GM10248 (cell line): ENCODE measurements at places on chromosomes 6 and 20.

GRCh38 chr20:38387953-38388352, 41.7 kb downstream of the LBP start:
- DNase-seq = no peak

DNA sequence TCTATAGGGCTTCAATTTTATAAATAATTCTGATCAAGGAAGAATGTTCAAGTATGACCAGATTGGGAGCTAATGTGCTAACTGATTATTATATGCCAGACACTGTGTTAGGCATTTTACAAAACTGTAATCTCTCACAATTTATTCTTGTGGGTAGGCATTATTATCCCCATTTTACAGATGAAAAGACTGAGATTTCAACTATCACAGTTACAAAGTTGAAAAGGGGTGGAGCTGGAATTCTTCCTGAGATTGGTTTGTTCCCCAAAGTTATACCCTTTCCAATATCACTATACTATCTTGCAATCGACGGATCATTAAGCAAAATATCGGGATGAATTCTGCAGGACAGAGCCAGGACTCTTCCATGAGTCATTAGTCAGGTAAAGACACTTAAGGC, 57.1 kb downstream of the TPD52L1 start:
- no peak for DNase-seq

DNA sequence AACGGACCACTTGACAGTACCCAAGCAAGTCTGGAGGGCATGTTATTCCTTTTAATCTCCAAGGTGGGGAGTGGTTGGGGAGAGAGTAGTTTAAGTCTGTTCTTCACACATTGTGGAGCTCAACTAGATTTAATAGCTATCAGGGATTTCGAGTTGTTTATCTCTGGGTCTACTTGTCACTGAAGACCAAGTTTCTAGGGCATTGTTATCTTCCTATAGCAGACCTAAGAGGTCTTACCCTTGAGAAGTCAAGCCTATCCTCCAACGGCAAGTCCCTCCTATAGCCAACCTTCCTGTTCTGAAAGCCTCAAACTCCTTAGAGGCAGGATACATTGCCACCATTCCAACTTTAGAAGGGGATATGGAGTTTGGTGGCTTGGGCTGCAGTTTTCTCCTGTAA, 164.5 kb upstream of the MOCS1 start:
- DNase-seq = no peak

GRCh38 chr6:35778437-35778836, 2.0 kb downstream of the CLPSL2 start:
- DNase-seq = no peak

- no peak for DNase-seq
These were observed 219.8 kb downstream of the LY86 start for GRCh38 chr6:6808343-6808742.

GRCh38 chr20:60063048-60063451, 104.8 kb downstream of the CDH26 start:
- no peak for DNase-seq

DNA sequence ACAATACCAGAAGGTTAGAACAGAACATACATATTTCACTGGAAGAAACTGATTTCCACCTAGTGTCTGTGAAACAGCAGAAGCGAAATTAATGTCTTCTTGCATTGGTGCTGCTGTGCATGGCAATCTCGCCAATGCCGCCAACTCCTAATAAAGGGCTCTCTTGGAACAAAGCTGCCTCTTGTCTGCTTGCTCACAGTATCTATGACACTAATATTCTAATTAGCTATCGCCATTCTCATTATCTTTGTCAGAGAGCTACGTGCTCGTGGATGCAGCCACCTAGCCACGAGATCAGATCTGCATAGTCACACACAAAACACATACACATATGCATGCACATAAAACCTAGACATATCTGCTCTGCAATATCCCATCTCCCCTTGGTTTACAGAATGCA, 145.9 kb upstream of the OLIG3 start:
- no peak for DNase-seq

DNA sequence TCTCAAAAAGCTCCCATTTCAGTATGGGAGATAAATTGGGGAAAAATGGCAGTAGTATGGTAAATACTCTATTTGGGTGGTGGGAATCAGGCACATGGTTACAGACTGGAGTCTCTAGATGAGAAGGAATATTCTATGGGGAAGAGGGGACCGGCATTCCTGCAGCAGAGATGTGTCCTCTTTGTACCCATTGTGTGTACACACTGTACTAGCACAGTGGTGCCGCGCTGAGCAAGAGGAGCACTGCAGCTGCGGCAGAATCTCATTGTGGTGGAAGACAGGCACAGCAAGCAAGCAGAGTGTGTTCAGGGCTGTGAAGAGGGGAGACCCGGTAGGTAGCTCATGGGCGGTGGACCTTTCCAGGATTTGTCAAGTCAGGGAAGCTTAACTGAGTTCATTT, 13.0 kb downstream of the AFDN start:
- no peak for DNase-seq

DNA sequence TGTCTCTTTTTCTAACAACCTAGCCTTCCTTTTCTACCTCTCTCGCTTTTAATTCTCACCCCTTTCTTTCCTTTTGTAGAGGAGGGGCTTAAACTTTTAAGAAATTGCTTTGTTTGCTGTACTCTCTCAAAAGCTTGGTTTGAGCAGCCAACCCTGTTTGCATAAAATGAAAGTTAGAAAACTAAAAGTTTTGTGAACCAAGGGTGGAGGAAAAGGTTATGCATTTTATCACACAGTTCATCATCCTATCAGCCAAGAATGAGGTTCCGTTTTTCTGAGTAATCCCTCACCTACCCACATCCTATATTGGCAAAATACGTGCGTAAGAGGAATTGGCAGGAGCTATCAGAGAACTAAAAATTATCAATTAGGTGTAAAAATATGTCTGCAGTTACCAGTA, 42.8 kb upstream of the LOC128125822 start:
- no peak for DNase-seq

DNA sequence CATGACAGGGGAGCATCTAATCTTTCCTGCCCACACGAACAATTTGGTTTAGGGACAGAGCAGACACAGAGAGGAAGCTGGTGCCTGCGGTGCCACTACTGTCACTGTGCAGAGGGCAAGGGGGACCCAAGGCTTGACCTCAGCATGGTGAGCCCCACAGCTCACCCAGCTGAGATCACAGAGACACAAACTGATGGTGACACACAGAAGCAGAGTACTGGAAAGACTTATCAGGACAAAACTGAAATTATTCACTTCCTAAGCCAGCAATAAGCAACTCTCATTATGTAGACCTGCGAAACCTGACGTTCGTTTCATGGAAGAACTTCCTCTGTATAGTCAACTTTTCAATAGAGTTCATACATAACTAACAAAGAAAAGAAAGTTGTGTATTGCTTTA, 86.1 kb downstream of the HUS1B start:
- DNase-seq = no peak

GRCh38 chr6:74925683-74926082, 280.2 kb downstream of the COL12A1 start:
- DNase-seq = peak; percentile 5

DNA sequence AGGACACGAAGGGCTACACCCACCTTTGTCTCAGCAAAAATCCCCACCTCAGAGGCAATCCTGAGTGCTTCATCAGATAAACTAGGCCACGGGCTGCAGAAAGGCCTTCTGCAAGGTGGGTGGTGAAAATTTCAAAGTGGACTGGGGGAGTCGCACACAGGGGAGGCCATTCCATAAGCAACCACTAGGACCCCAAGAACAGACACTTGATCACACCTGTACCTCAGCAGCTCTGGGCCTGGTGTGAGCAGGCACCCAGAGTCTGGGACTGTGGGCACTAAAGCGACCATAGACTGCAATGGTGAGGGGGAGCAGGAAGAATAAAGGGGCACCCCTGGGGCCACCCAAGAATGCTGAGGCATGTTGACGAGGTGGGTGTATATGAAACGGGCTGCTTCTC, 52.6 kb downstream of the SERAC1 start:
- DNase-seq = no peak

DNA sequence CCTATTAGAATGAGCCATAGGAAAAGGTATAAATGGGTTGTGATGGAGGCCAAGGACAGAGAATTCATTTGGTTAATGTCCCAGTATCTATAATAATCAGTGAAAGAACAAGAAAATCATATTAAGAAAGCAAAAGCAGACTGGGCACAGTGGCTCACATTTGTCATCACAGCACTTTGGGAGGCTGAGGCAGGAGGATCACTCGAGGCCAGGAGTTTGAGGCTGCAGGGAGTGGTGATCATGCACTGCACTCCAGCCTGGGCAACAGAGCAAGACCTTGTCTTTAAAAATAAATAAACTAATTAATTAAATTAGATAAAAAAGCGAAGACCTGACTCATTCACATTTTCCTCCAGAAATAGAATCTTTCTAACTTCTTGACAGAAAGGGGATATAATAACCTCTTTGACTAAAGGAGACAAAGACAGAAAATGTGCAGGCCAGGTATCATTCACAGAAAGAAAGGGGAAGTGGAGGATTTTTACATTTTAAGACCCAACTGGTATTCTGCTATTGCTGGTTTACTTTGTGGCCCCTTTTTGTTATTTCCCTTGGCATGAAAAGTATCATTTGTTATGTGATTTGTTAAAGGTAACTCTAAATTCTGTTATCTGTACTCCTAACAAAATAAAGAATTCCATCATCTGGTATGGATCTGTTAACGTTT, 31.9 kb upstream of the MAPK13 start:
- DNase-seq = no peak

DNA sequence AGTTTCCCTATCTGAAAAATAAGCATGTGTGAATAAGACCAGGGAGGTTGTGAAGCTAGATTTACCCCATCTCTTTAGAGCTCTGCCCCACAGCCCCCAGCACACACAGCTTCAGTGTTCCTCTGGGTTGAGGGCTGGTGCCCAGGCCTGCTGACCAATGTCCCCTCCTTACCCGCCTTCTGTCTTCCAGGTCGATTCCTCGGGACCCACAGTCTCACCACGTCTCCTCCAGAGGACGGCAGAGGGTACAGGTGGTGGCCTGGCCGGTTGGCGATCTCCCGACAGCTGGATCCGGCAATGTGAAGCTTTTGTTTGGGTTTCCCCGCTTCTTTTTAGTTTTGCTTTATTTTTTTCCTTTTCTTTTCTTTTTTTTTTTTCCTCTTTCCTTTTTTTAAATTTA, 42.0 kb downstream of the STK35 start:
- DNase-seq = no peak

DNA sequence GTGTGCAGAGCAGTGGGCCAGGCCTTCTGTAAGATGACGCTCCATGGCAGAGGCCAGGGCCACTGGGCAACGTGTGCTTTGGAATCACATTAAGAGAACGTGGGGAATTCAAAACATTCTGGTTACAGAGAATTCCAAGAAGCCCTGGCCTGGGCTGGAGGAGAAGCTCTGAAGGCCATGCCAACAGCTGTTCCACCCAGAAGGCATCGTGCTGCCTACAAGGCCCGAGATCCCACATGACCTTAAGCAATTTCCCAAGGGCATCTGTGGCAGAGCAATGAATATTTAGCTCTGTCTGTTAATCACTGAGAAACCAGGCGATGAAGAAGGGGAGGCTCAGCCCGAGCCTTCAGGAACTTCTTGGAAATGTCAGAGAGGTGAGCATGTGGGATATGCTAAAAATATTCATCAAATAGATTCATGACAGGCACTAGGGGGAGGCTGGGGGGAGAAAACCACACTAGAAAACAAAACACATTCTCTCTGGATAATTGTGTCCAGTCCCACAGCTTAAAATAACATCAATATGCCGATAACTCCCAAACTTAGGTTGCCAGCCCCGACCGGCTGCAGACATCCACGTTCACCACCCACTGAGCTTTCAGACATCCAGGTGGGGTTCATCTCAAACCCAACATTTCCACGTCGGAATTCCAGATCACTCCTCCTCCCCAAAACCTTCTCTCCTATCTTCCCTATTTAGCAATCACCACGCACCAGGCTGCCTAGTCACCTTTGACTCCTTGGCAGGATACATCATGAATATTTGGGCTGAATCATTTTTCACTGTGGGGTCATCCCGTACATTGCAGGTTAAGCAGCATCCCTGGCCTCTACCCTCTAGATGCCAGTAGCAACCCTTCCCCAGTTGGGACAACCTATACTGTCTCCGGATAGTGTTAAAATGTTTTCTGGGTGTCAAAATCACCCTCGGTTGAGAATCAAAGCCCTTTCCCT, 6.6 kb downstream of the SULF2 start:
- DNase-seq = no peak

GRCh38 chr6:150937132-150937906, 71.8 kb downstream of the MTHFD1L start:
- no peak for DNase-seq

GRCh38 chr20:50586531-50587232, 76.5 kb downstream of the PTPN1 start:
- no peak for DNase-seq

DNA sequence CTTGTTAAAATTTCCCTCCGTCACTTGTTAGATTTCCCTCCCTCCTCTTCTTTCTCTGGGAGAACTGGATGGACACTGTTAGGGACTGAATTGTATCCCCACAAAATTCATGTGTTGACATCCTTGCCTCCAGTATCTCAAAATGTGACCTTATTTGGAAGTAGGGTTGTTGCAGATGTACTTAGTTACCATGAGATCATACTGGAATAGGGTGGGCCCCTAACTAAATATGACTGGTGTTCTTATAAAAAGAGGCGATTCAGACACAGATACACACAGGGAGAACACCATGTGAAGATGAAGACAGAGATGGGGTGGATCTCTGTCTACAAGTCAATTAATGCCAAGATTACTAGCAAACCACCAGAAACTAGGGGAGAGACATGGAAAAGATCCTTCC, 139.5 kb downstream of the ALDH8A1 start:
- DNase-seq = no peak

DNA sequence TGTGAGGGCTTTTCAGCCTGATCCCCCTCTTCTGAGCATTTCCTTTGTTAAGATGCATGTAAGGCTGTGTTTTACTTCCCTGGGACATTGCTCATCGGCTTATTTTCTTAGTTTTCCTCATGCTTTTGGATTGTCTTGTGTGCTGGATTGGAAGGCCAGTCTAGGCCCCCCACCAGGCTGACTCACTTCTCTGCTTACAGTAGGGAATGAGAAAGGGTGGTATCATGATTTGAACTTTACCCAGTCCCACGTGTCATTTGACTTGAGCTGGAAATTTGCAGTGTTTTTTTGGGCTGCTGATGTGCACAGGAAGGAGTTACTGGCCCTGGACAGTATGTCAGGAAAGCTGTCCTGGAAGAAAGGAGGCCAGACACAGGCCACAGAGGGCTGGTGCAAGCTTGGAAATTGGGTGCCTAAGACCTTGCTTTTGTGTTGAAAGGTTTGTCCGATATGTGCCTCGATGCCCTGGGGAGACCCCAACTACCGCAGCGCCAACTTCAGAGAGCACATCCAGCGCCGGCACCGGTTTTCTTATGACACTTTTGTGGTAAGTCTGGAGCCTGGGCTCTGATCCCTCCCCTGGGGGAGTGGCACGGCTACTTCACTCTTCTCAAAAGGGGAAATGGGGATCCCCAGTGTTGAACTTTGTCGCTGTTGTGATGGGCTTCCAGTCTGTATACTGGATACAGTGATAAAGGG, 12.8 kb downstream of the RNF114 start:
- no peak for DNase-seq
